Stimulated activated CD4-positive, alpha-beta T cell treated with anti-CD3 and anti-CD28 coated beads, TNF-alpha, amount 100 ng/mL, for 48 hours (primary cell): ENCODE measurements at places on chromosomes 12 and 14.

DNA sequence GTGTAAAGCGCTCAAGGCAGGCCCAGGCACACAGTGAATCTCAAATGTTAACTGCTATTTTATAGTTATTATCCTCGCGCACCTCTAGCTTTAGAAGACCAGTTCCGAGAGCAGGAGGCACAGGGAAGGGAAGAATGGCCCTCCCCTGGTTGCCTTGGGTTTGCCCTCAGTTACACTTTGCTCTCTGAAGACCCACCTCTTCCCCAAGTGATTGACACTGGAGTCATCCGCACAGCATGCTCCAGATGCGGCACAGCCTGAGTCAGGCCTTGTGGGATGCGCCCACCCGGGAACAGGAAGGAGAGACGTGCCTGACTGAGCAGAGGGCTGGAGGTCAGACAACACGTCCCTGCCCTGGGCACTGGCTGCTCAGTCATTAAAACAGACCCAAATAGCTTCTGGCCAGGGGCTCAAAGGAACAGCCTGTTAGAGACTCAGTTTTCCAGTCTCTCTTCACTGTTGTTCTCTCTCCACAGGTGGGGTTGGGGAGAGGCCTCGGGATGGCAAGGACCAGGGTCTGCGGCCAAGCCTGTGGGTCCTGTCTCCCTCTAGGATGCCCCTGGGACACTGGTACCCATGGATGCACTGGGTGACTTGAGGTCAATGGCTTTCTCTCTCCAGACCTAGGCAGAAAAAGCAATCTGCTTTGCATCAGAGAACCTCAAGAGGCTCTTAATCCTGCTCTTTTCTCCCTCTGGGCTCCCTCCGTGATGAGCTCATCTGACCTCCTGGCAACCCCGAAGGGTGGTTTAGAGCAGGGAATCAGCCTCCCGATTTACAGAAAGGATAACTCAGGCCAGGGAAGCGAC is 13.6 kb upstream of the MLXIP start:
- DNase-seq: no peak

DNA sequence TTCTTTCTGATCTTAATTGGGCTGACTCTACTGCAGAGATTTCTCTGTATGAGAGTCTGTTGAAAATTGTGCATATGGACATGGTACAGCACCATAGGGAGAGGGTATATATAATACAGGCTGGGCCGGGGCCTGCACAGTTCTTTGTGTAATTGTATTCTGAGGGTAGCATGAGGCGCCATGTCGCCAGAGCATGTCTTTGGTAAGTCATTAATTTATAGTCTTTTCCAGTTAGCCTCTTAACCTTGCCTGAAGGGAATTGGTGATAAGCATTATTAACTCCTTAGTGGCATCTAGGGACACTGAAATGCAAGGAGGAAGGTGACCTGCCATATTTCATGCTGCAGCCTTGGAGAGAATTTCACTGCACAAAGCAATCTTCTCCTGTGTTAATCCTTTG is 569.9 kb downstream of the TMTC2 start:
- DNase-seq: no peak

- DNase-seq: no peak
Observed at GRCh38 chr12:43501703-43502102, 50.3 kb downstream of the ADAMTS20 start.

DNA sequence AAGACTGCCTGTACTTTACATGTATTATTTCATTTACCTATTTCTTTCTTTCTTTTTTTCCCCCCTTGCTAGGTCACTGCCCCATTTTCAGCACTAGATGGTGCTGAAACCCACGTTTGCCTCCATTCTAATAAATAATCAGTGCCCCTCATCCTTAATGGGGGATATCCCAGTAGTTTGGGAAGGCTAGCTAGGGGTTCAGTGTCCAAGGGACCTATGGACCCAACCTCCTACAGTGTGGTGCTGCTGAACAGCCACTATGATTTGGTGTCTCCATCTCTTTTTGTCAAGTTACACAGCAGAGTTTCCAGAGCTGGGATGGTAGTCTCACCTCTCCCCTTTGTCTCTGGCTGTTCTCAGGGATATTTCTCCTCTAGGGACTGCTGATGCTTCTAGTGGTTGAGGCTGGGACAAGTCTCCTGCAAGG is 6.5 kb upstream of the HCFC2 start:
- no peak for DNase-seq

- no peak for DNase-seq
Observed at GRCh38 chr14:52327374-52328226, 13.5 kb downstream of the PTGER2 start.

DNA sequence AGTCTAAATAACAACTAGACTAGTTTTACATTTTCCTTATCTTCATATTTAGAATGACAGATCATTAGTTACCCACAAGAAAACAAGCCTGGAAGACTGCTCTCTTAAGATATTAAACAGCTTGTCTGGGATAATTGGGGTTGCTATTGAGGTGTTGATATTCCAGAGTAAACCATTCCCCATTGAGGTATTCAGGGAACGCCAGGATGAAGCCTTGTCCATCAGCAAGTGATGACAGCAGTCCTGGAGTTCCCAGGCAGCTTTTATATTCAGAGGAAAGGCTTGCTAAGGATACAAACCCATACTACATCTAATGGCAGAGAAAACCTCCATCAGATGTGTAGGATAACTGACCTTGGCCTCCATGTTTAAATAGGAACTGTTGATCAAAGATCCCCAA is 168.4 kb downstream of the MSRB3 start:
- DNase-seq: no peak

DNA sequence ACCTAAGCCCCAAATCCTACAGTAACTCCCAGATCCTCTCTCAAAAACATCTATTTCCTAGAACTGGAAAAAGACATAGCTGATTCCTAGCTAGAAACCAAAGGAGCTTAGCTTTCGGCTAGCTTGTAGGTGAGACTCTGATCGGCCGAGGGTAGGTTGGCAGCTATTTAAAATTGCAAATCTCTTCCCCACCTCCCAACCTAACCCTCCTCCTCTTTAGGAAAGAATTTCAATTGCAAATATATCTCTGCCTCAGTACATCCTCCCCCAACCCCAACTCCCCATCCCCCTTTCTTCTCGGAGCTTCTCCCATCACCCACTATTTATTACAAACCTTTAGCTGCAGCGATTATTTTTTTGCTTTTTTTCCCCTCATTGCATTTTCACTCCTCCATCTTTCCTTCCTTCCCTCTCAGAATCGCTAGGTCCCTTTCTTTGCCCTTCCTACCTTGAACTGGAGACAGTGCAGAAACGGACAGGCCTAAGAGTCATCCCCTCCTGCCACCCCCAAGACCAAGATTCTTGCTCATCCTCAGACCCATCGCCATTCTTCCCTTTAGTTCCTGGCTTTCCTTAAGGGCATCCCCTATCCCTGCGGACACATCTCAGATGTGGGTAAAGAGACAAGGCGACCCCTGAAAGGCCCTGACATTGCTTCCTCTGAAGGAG is 13.4 kb downstream of the ZFHX2 start:
- DNase-seq: no peak

DNA sequence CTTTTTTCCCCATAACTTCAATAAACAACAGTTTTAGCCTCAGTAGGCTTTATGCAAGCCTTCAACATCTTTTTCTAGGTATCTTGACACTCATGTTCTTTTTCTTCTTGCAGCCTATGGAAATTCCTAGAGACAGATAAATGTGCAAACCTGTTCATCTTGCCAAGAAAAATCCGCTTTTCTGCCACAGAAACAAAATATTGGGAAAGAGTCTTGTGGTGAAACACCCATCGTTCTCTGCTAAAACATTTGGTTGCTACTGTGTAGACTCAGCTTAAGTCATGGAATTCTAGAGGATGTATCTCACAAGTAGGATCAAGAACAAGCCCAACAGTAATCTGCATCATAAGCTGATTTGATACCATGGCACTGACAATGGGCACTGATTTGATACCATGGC is 295.9 kb downstream of the ZFP36L1 start:
- DNase-seq: no peak
